NK-92 treated with Interleukin-12 subunit alpha and Interleukin-12 subunit beta, amount 100 ng/mL, for 24 hours (cell line): ENCODE measurements at places on chromosomes 11 and 22.
A peak's percentile ranks its signal among the peaks of the same experiment; 100 is the strongest.

- DNase-seq: no peak
These were observed 220.9 kb upstream of the PITPNB start for GRCh38 chr22:28139961-28140360.

DNA sequence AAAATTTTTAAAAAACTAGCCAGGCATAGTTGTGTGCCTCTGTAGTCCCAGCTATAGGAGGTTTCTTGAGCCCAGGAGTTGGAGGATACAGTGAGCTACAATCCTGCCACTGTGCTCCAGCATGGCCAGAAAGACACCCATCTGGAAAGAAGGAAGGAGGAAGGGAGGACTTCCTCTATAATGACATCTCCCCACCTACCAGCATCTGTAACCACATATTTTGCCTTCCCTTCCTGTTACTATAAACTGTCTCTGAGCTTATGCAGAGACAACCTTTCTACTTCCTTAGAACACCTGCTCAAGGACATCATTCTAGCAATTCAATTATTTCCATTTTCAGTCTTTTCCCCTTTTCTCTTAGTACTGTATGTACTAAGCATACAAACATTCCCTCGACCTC lies 2.2 kb upstream of the NUP160 start:
- DNase-seq: no peak

DNA sequence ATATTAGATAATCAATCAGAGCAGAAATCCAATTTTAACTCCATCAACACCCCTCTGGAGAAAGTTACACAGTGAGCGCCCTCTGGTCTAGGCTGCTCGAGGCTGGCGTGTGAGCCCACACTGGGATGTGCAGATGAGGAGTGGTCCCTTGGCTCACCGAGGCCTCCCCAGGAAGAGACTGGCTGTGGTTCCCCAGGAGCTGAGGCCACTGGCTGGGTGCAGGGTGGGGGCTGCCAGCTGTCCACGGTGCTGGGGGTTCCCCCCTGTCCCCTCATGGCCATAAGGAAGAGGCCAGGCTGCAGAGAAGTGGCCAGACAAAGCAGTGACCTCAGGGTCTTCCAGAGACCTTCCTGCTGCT lies 750.7 kb downstream of the BRD1 start:
- no peak for DNase-seq

- DNase-seq: no peak
These were observed 73.1 kb downstream of the TMPRSS5 start for GRCh38 chr11:113632981-113633380.

- no peak for DNase-seq
These were observed 5.6 kb upstream of the ZBED4 start for GRCh38 chr22:49847751-49848689.

- no peak for DNase-seq
These were observed 15.3 kb downstream of the HDHD5 start for GRCh38 chr22:17143826-17144225.

DNA sequence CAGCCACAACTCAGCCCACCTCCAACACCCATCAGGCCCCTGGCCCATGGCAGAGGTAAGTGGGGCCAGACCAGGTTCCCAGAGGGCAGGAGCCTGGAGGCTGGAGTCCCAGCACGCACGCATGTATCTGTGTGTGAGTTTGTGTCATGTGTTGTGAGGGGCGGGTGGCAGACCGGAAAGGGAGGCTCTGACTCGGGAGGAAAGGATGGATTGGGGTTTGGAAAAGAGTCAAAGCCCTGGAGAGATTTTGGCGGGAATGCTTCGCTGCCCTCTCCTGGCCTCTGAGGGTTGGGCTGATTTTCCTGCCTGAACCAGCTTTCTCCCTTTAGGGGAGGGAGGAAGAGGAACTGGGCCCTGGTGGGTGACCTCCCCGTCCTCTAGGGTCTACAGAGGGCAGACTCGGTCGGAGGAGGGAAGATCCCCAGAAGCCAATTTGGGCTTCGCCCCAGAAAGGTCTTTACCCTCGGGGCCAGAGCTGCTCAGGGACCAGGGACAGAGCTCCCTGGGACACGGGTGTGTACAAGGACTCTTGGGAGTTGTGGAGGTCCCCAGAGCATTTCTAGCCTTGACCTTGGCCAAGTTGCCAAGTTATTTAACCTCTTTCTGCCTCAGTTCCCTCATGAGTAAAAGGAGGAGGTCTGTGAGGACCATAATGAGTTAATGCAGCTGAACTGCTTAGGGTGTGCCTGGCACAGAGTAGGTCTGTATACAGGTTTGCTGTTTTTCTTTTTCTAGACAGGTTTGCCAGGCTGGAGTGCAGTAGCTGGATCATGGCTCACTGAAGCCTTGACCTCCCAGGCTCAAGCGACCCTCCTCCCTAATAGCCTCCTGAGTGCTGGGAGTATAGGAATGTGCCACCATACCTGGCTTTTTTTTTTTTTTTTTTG lies 6.9 kb downstream of the C11orf68 start:
- DNase-seq: no peak

DNA sequence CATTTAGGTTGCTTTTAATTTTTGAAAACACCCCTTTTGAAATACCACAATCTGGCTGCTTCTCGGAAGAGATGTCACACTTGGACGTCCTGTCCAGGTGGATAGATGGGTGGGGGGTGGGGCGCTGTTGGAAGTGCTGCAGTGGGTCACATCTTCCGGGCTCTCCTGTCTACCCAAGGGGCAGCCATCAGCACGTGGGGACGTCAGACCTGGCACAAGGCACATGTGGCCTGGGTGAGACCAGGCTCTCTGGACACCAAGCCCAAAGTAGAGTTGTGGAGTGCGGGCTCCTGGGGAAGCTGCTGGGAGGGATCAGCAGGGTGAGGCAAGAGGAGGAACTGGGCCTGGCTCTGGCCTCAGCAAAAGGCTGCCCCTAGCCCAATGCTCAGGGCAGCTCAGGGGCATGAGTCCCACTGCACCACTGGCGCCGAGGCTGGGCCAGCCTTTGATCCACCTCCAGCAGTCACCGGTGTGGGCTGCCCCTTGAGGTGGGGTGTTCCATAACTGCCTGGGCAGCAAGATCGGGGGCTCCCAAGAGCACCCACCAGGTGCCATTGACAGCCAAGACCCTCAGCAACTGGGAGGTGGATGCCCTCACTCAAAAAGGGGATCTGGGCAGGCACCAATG lies 68.6 kb upstream of the CCND1 start:
- no peak for DNase-seq

GRCh38 chr11:26944866-26945664 lies 48.8 kb upstream of the FIBIN start:
- DNase-seq: no peak

DNA sequence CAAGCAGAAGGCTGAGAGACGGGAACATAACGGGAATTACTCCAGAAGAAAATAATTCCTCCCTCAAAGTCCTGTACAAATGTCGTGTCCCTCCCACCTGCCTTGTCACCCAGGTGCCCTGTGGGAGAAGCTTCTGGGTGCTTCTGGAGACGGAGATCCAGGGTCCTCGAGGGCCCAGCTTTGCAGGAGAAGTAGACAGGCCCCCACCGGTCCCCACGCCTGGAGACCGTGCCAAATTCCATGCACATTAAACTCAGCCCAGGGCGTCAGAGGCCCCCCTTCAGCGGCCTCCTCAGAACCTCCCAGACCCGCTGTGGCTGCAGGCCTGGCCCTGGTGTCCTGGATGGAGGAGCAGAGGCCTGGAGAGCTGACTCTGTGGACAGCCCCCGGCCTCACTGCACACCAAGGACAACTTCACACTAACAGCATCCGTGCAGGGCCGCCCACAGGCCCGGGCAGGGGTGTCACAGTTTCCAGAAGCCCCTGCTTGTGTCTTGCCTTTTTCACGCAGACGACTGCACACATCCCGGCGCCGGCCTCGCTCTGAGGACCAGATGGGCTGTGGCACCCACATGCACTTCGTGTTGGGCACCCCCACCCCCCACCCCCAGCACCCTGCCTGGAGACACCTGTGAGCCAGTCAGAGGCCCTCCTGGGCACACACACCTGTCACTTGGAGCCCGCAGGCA lies 734.3 kb downstream of the BRD1 start:
- DNase-seq: no peak

DNA sequence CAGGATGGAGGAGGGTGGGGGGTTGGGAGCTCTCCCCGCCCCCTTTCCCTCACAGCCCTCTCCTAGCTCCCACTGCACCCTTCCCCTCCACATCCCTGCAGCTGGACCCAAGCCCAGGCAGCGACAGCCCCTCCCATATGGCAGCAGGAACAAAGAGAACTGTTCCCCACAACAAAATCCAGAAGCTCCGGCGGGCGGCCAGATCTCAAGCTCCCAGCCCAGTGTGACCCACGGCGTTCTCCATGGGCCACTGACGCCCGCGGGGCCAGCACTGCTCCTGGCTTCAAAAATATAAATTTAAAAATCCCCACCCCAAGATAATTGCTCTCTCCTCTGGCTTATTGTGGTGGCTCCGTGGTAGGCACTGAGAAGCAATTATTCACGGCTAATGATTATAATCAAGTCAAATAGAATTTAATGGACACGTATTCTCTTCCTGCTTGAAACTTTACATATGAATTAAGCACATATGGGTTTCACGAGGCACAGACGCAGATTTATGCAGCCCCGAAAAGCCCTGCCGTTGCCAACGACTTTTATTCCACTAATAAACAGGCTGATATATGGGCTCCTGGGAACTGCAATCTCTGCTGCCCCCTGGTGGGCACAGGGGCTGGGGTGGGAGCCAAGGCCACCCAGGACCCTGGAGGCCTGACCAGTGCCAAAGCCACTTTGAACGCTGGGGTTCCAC lies 17.5 kb downstream of the MACROD1 start:
- peak; percentile 17 for DNase-seq
